ENCODE measurements at places on chromosomes 1 and 21.

DNA sequence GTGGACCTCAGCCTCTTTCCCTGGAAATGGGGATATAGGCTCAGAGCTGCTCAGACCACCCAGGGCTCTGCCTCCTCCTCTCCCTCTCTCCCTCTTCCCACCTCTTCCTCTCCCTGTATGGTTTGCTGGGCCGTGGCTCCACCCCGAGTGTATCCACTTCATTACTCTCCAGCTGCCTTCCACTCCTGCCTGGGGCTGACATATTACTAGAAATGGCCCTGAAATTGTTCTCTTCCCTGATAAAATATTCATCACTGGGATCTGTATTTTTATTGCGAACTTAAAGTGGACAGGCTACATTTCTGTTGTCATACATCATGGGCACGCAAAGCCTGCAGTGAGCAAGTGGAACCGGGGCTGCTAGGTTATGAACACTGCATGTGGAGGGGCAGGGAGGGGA, 225.0 kb downstream of the HHAT start:
- DNase-seq, result no peak

GRCh38 chr1:184380468-184380867, 6.4 kb upstream of the C1orf21 start:
- no peak for DNase-seq

DNA sequence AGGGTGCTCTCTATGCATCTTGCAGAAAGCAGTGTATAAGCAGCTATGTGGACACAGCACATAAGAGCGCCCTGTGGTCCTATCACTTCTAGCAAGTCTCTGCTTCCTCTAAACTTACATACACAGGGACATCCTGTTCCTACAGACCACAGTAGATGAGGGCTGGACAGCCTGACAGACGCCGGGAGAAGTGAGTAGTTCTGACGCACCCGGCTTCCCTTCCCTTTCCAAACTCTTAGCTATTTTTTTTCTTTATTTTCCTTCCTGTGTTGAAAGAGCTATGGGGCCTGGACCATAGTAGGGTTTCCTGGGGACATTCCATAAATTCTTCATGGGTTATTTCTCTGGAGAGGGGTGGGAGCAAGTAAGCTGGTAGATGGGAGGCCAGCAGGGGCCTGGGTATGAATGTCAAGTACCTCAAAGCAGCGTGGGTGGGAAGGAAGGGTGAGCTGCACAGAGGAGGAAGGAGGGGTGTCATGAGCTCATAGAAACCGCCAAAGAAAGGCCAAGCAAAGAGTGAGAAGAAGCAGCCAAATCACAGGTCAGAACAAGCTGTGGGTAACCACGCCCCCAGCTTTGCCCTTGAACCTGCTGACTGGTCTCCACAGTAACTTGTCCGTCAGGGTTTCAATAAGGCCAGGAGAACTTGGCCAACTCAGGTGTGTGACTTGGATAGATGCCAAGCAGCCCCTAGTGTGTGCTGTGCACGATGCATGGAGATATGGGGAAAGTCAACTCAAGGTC, 36.6 kb downstream of the PLXNA2 start:
- no peak for DNase-seq

GRCh38 chr1:8028571-8028910, 2.4 kb upstream of the ERRFI1 start:
- DNase-seq, result no peak

DNA sequence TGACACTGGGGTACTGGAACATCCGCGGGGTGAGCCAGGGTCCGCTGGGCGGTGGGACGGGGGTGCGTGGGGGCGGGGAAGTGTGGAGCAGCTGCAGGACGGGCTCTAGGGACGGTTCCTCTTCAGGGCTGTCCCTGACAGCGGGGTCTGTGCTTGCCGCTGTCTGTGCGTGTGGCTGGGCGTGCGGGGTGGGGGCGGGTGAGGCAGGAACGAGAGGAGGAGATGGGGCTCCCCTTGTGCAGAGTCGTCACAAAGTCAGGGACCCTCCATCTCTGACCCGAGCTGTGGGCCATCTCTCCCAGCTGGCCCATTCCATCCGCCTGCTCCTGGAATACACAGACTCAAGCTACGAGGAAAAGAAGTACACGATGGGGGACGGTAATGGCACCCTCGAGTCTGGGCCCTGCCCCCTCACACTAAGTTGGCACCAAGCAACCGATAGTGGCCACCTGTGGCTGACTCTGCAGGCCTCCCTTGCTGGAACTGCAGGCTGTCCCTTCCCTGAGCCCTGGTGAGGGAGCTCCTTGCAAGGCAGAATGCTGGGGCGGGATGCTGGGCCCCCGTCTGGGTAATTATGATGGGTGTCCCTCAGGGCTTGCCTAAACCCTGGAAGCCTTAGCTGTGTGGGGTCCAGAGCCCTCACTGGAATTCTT, 392 bp downstream of the GSTM2 start:
- peak; percentile 5 for DNase-seq

DNA sequence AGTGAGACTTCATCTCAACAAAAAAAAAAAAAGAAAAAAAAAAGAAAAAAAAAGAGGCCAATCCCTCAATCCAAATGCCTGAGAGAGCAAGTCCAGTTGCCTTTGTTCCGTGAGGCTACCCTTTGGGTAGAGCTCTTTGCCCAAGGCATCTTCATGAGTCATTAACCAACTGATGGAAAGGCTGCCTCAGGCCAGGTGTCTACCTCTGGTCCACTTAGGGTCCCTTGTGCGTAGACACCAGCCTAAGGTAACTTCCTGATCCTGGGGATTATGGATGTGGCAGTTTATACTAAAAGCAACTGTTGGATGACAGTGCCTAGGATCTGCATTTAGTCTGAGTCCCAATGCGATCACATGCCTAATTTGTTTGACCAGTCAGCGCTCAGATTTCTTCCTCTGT, 20.7 kb upstream of the ZNF326 start:
- DNase-seq, result no peak

GRCh38 chr1:234044079-234044478, 139.6 kb downstream of the SLC35F3 start:
- DNase-seq, result no peak

GRCh38 chr1:61853583-61853982, 111.3 kb downstream of the PATJ start:
- no peak for DNase-seq

GRCh38 chr1:245938046-245938435, 569.0 kb downstream of the SMYD3 start:
- no peak for DNase-seq

DNA sequence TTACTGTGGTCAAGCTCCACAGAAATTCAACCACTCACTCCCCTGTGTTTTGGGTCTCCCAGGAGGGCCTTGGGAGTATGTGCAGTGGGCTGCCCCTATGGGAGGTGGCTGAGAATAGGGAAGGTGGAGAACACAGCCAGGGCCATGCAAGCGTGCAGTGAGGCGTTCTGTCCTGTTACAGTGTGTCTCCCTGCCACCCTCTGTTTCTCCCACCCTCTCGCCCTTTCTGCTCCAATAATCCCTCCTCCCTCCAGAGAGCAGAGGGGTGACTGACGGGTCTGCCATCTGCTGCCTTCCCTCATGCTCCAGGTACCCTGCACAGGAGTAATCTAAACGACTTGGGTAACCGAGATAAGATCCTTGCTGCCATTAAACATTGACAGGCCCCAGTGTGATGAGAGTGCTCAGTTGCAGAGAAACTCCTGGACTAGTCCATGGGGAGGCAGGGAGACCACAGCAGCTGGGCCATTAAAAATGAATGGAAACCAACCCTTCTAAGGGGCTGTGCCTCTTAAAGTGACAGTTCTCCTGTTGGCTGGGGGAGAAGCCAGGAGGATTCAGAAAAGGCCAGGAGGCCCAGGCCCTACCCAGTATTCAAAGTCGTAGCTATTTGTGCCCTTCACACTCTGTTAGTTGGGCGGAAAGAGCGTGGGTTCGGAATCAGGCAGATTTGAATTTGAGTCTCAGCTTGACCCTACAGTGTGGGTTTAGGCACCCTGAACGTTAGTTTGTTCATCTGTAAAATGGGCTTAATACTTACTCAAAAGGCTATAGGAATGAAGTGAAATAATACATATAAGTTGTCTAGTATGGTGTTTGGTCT, 22.4 kb upstream of the BTG2 start:
- peak; percentile 10 for DNase-seq

DNA sequence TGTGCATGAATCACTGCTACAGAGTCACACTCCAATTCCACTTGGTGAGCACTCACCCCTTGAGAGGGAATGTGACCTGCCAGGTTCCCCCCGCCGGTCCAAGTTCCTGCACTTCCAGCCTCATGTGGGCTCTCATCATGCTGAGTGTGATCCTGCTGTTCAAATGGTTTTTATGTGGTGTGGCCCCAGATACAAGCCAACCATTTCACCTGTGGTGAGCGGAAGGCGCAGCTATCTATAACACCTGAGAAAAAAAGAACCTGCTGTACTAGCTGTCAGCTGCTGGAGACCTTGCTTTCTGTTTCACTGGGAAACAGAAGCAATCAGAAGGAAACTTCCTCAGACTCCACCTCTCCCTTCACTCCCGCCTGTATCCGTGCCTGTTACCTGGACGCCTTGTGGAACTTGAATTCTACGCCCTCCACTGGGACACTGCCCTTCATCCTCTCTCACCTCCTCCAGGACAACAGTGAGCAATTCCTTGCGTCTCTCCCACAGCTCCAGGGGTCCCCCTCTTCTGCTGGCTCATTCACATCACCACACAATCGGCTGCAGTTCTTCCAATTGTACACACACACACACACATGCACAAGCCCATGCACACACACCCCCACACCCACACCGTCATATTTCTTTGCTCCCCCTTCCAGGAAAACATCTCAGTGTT, 64.4 kb upstream of the RPL11 start:
- peak; percentile 41 for DNase-seq

DNA sequence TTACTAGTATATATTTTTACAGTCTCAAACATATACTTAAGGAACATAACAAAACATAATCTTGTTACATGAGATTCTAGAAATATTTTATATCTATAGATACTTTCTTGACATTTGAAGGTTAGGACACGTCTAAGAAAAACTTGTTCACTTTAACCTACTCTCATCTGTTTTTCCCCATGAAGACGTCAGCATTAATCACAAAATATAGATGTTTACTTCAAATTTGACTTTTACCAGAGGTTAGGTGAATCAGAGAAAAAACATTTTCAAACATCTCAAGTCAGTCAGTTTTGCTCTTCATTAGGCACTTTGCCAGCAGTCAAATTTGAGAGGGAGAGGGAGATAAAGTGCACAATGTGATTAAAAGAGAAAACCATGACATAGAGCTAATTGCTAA, 47.7 kb downstream of the BRINP3 start:
- no peak for DNase-seq

DNA sequence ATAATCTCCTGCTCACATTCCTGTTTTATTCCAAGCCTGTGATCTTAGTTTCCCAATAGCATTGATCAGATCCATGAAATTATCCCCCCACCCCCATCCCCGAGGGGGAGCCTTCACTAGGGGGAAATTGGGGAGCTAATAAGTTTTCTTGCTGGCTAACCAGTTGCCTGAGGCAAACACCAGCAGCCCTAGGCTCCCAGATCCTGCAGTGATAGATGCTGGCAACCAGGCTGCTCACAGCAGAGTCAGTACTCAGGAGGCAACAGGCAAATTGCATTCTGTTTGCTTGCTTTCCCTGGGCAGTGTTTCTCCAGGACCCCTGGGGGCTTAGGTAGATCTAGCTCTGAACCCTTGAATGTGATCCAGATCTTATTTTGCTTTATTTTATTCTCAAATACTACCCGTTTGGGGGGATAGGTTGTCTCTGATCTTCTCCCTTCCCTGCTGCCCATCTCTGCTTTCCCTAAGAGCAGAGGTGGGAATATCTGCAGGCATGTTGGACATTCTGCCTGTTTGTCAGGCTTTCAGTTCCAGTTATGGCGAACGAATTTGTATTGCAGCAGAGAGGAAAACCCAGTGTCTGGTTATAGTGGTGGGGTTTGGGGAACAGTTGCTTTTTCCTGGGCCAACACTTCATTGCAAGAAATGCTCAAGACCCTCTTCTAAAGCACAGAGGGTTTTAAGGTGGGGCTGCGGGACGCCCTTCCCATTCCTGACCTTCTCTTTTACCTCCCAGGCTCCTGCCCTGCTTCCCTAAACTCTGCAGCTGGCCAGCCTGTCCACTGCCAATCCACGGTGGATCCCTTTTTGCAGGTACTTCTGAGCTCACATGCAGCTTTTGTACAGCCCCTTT, 289.8 kb upstream of the PLXNA2 start:
- DNase-seq, result no peak

- DNase-seq, result peak; percentile 52
Observed at GRCh38 chr1:1436630-1437032, 1.1 kb downstream of the VWA1 start.

- peak; percentile 20 for DNase-seq
Observed at GRCh38 chr1:221643404-221644144, 98.3 kb downstream of the DUSP10 start.

GRCh38 chr1:183193963-183194525, 8.0 kb downstream of the LAMC2 start:
- DNase-seq, result no peak

- DNase-seq, result no peak
Observed at GRCh38 chr21:16983420-16983819, 529.4 kb upstream of the CXADR start.

GRCh38 chr1:204074274-204075138, 1.6 kb downstream of the SOX13 start:
- no peak for DNase-seq

DNA sequence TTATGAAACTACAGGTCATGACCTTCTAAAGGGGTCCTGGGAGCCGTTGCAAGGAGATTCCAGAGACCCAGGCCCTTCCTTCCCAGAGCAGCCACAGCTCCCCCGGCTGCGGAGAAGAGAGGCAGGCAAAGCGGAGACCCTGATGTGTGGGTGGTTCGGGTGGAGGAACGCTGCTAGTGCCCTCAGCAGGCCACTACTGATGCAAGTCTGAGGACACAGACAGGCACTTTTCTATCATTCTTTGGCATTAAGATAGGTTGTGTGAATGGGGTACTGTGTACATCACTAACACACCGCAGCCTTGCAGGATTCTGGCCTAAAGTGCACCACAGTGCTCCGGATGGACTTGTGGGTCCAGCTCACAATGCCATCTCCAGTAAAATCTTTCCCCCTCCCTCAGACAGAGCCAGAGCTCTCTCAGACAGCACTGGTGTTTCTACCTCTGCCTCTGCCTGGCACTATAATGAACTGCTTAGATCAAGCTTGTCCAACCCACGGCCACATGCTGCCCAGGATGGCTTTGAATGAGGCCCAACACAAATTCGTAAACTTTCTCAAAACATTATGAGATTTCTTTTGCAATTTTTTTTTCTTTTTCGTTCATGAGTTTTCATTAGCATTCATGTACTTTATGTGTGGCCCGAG, 121.4 kb downstream of the TGFBR3 start:
- DNase-seq, result no peak

DNA sequence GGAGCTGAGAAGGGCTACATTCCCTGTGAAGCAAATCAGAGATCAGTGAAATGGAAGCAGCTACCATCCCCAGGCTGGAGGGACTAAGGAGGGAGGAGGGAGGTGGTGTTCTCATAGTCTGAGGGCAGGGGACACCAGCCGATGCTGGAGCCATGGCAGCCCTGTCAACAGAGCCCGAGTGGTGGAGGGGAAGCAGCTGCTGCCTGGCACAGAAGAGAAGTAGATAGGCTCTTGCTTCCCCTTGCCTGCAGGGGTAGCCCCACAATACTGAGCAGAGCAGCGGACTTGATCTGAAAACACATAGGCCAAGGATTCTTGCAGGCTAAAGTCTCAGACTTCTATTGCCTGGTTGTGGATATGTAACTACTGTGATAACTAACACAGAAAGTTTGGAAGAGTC, 255.1 kb downstream of the FGGY start:
- no peak for DNase-seq

GRCh38 chr1:90347366-90347765, 352.5 kb downstream of the ZNF326 start:
- DNase-seq, result no peak

Data from GM13977 (cell line).